ENCODE measurements at places on chromosomes 3 and 15. TPM values are rescaled to one million over a fixed set of nuclear protein-coding genes. Genes with fewer than 3 reads are reported as not detected.

SYNPR gene
- polyA plus RNA-seq, result not detected

ROPN1 gene
- polyA plus RNA-seq, result not detected

HHATL gene
- not detected for polyA plus RNA-seq

RETNLB gene
- not detected for polyA plus RNA-seq

DNA sequence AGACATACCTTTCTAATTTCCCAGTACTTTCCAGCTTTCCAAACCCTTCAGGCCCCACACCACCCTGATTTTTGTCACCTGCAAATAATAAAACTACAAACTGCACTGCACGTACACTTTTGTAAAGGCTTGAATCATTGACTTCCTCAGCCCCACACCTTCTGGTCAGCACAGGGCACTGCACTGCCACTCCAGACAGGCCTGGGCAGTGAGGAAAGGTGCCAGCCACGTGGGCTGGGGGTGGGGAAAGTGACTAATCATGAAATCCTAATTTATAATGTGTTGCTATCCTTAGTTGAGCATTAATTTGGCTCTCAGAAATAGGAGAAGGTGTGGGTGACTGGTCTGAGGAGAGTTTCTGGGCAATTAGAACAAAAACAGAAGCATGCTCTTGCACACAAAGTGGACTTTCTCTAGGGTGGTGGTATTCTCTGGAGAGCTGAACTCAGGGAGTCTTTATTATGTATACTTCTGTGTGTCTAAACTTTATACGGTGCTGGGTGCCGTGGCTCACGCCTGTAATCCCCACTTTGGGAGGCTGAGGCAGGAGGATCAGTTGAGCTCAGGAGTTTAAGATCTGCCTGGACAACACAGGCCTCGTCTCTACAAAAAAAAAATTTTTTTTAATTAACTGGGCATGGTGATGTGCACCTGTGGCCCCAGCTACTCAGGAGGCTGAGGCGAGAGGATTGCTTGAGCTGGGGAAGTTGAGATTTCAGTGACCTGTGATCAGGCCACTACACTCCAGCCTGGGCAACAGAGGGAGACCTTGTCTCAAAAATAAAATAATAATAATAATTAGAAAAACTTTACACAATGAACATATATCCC, 58.2 kb upstream of the FLNB start:
- H3K27ac ChIP-seq, result no peak overlapping the region
- no peak for DNase-seq
- H3K4me1 ChIP-seq, result peaks cover 19% of the 10 kb centered on the region
- H3K4me3 ChIP-seq, result no peak overlapping the region
- no peaks in the 10 kb centered on the region for H3K36me3 ChIP-seq
- no peaks in the 10 kb centered on the region for H3K27me3 ChIP-seq

DNA sequence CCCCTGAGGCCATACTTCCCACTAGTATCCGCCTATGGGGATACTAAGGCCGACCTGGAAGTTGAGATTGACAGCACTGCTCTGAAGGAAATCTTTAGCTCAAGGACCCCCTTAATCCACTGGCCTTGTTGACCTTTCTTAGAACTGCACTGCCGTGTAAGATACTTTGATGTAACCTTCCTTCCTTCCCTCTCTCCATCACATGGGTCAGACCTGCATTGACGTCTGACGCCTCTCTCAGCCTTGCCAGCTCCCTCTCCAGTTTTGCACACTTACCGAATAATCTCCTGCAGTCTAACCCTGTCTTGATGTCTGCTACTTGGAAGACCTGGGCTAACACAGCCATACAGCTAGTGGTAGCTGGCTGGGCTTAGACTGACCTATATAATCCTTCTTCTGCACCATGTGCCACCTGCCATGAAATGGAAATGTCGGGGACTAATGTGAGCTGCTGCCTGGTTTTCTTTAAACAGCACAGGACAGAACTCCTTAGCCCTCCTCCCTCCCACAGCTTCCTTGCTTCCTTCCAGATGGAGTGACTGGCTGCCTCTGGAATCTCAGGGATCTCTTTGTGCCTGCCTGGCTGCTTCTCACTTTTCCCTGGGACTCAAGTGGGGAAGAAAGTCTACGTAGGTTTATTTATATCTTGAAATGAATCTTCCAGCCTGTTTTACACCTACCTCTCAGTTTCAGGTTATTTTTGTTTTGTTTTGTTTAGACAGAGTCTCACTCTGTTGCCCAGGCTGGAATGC, 39.2 kb upstream of the HERC1 start:
- H3K4me3 ChIP-seq, result no peak overlapping the region
- DNase-seq, result no peak
- H3K27me3 ChIP-seq, result no peaks in the 10 kb centered on the region
- no peak overlapping the region for H3K27ac ChIP-seq
- no peaks in the 10 kb centered on the region for H3K36me3 ChIP-seq
- H3K4me1 ChIP-seq, result peaks cover 6% of the 10 kb centered on the region

DNA sequence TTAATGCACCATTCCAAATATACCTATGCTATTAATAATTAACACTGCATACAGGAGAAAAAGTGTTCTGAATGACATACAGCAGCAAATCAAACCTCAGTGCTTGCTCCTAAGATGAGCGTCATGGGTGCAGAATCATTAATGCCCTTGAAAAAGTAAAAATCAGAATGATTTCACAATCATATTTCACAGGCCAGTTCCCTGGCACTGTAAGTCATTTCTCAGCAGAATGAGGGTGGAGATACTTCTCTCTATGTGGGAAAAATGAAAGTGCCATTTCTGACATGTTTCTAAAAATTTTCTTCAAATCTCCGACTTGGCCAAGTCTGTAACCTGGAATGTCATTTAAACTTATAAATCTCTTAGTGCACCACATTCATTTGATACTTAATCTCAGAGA, 549.8 kb upstream of the AGTR1 start:
- DNase-seq, result no peak
- no peak overlapping the region for H3K27ac ChIP-seq
- no peak overlapping the region for H3K4me3 ChIP-seq

DNA sequence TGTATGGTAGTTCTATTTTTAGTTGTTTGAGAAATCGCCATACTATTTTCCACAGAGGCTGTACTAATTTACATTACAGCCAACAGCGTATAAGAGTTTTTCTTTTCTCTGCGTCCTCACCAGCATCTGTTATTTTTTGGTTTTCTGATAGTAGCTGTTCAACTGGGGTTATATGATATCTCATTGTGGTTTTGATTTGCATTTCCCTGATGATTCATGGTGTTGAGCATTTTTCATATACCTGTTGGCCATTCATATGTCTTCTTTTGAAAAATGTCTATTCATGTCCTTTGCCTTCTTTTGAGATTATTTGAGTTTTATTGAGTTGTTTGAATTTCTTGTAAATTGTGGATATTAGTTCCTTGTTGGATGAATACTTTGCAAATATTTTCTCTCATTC, 114.6 kb downstream of the LRRK1 start:
- no peak overlapping the region for H3K4me3 ChIP-seq
- no peaks in the 10 kb centered on the region for H3K4me1 ChIP-seq
- peaks cover 20% of the 10 kb centered on the region for H3K27me3 ChIP-seq
- no peaks in the 10 kb centered on the region for H3K36me3 ChIP-seq

GRCh38 chr3:32959371-32959770, 7.9 kb downstream of the CCR4 start:
- H3K4me3 ChIP-seq, result no peak overlapping the region
- H3K27me3 ChIP-seq, result no peaks in the 10 kb centered on the region
- H3K27ac ChIP-seq, result no peak overlapping the region
- DNase-seq, result no peak
- no peaks in the 10 kb centered on the region for H3K4me1 ChIP-seq
- H3K36me3 ChIP-seq, result no peaks in the 10 kb centered on the region

- H3K4me1 ChIP-seq, result peaks cover 14% of the 10 kb centered on the region
- H3K4me3 ChIP-seq, result peak within 1 kb of the TSS; percentile 77
- H3K27ac ChIP-seq, result peak within 1 kb of the TSS; percentile 97
- DNase-seq, result peak; percentile 56
- no peaks in the 10 kb centered on the region for H3K27me3 ChIP-seq
- peaks cover 28% of the 10 kb centered on the region for H3K36me3 ChIP-seq
These were observed at the start of gene ARMC8 for GRCh38 chr3:138187296-138188012. Gene ARMC8 (plus strand): TSS chr3:138187301. CDS start chr3:138187555, 254 bp downstream.

DNA sequence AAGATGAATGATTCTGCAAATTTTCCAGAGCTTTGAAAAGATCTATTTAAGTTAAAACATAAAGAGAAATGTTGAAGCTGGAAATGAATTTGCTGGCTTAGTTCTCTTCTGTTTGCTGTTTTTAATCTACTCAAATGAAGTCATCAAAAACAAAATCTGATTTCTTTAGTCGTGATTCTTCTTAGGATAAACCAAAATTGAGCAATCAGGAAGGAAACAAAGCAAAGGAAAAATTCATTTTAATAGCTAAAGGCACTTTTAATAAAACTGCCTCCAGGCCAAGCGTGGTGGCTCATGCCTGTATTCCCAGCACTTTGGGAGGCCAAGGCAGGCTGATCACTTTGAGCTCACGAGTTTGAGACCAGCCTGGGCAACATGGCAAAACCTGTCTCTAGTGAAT, 91.2 kb downstream of the DUT start:
- no peak for DNase-seq
- no peak overlapping the region for H3K4me3 ChIP-seq
- H3K27me3 ChIP-seq, result no peaks in the 10 kb centered on the region
- H3K27ac ChIP-seq, result no peak overlapping the region
- no peaks in the 10 kb centered on the region for H3K4me1 ChIP-seq
- no peaks in the 10 kb centered on the region for H3K36me3 ChIP-seq

GRCh38 chr3:22306454-22306853, 555.4 kb upstream of the ZNF385D start:
- H3K27ac ChIP-seq, result no peak overlapping the region
- H3K4me3 ChIP-seq, result no peak overlapping the region
- no peaks in the 10 kb centered on the region for H3K36me3 ChIP-seq
- H3K4me1 ChIP-seq, result no peaks in the 10 kb centered on the region
- DNase-seq, result no peak

DNA sequence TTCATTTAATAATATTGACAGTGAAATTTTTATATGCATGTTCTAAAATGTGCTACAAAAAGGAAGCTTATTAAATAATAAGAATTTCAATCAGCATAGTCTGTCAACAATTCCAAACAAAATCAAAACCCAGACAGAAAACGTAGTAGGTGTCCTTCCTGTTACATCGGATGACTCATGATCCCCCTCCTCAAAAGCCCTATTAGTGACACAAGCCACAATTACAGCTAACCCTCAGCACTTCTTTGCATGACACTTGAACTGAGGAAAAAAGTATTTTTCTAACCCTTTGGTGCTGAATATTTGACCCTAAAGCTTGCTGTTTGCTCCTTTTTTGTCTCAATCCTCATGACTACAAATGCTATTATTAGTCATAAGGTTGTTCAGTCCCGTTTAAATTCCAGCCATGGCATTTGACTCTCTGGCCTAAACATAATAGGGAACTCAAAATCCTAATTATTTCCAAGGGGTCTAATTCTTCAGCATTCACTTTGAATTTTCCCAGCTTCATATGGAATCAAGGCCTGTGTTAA, 78.1 kb downstream of the COL8A1 start:
- H3K27ac ChIP-seq, result no peak overlapping the region
- no peak overlapping the region for H3K4me3 ChIP-seq
- no peaks in the 10 kb centered on the region for H3K4me1 ChIP-seq
- DNase-seq, result no peak

- H3K4me3 ChIP-seq, result no peak overlapping the region
- no peaks in the 10 kb centered on the region for H3K36me3 ChIP-seq
- H3K4me1 ChIP-seq, result peaks cover 11% of the 10 kb centered on the region
- no peak for DNase-seq
- H3K27me3 ChIP-seq, result no peaks in the 10 kb centered on the region
- H3K27ac ChIP-seq, result peak overlapping the region; percentile 52
These were observed 490.8 kb downstream of the IGSF11 start for GRCh38 chr3:118543832-118544231.

GRCh38 chr3:172244011-172244410, 204.2 kb downstream of the GHSR start:
- H3K4me3 ChIP-seq, result no peak overlapping the region
- no peak for DNase-seq
- H3K4me1 ChIP-seq, result no peaks in the 10 kb centered on the region
- H3K36me3 ChIP-seq, result peaks cover 10% of the 10 kb centered on the region
- H3K27me3 ChIP-seq, result no peaks in the 10 kb centered on the region

- H3K4me3 ChIP-seq, result no peak overlapping the region
- no peak for DNase-seq
- peaks cover 10% of the 10 kb centered on the region for H3K4me1 ChIP-seq
- H3K36me3 ChIP-seq, result peaks cover 86% of the 10 kb centered on the region
- no peak overlapping the region for H3K27ac ChIP-seq
These were observed 32.6 kb downstream of the ABCC5 start for GRCh38 chr3:183984749-183985729.

DNA sequence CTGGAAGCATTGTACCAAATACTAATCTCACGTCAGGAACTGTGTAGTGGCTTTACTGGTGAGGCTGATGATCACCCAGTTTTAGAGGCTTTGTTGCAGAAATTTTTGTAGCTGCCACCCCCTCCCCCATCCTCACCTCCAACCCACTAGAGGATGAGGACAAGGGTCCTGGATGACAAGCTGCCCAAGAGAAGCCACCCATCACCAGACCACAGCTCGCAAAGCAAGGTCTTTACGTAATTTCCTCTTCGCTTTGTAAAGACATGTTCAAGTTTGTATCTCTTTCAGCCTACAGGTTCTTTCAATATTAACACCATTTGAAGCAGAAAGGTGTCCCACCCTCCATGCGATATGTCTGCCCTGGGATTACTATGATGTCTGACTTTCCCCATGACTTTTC, 74.2 kb downstream of the LDHAL6B start:
- no peaks in the 10 kb centered on the region for H3K4me1 ChIP-seq
- peaks cover 7% of the 10 kb centered on the region for H3K27me3 ChIP-seq
- no peak overlapping the region for H3K27ac ChIP-seq
- no peak for DNase-seq

GRCh38 chr3:172224560-172225214, 185.3 kb downstream of the FNDC3B start:
- H3K36me3 ChIP-seq, result peaks cover 22% of the 10 kb centered on the region
- no peaks in the 10 kb centered on the region for H3K4me1 ChIP-seq
- no peak overlapping the region for H3K27ac ChIP-seq
- no peak for DNase-seq
- no peak overlapping the region for H3K4me3 ChIP-seq

- no peak overlapping the region for H3K4me3 ChIP-seq
These were observed 459.4 kb upstream of the PROK2 start for GRCh38 chr3:72244396-72244795.

DNA sequence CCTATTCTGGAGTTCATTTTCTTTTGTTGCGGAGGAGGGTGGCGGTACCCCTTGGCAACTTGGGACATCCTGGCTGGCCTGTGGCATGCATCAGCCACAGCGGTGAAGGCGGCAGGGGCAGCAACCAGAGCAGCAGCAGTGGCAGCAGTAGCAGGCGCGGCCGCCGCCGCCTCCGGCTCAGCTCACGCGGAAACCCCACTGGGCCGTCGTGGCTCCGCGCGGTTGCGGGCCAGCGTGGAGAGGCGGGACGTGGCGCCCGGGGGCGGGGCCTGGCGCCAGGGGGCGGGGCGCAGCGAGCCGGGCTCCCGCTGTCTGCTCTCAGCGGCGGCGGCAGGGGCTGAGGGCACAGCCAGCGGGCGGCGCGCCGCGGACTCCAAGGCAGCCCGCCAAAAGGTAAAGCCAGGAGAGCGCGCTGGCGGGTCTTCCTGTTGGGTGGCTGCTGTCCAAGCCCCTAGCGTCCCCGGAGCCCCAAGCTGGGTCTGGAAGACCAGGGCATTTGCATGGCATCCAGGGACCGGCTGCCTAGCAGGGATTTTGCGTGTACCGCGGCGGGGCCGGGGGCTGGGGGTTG, 334.4 kb upstream of the THRB start:
- no peak overlapping the region for H3K4me3 ChIP-seq
- no peak overlapping the region for H3K27ac ChIP-seq
- DNase-seq, result peak; percentile 24
- H3K27me3 ChIP-seq, result no peaks in the 10 kb centered on the region
- H3K36me3 ChIP-seq, result no peaks in the 10 kb centered on the region

GRCh38 chr3:50405249-50405648, 45.9 kb upstream of the TMEM115 start:
- H3K36me3 ChIP-seq, result no peaks in the 10 kb centered on the region
- no peaks in the 10 kb centered on the region for H3K27me3 ChIP-seq
- no peaks in the 10 kb centered on the region for H3K4me1 ChIP-seq
- H3K4me3 ChIP-seq, result no peak overlapping the region
- no peak overlapping the region for H3K27ac ChIP-seq
